Occipital lobe (tissue), 3 donors: ENCODE measurements at places on chromosomes 11 and 22. TPM values are rescaled to one million over a fixed set of nuclear protein-coding genes. Genes with fewer than 3 reads are reported as not detected.

The WNT7B gene
- total RNA-seq, result 6.6 TPM

The ZBTB16 gene
- total RNA-seq, result 9.7 TPM

The HEPHL1 gene
- not detected for total RNA-seq

The CD6 gene
- total RNA-seq, result 0.16 TPM

The FIBIN gene
- 7.8 TPM for total RNA-seq

The C11orf86 gene
- total RNA-seq, result not detected

The DRG1 gene
- 63.0 TPM for total RNA-seq

The SEPTIN3 gene
- 130 TPM for total RNA-seq

The SCGB2A2 gene
- total RNA-seq, result not detected

The POU2AF2 gene
- total RNA-seq, result not detected

The APOL1 gene
- total RNA-seq, result 1.4 TPM

The B4GALNT4 gene
- total RNA-seq, result 99.5 TPM

The KIAA1671 gene
- 5.0 TPM for total RNA-seq

The BAIAP2L2 gene
- total RNA-seq, result not detected

The LRRC10B gene
- total RNA-seq, result 3.1 TPM

The PNPLA3 gene
- 12.8 TPM for total RNA-seq

The SYT13 gene
- 219 TPM for total RNA-seq

The ARRB1 gene
- total RNA-seq, result 55.4 TPM

The SSTR3 gene
- total RNA-seq, result not detected

The NAP1L4 gene
- total RNA-seq, result 207 TPM

The CCDC86 gene
- 2.5 TPM for total RNA-seq

The OR52E8 gene
- total RNA-seq, result not detected

The TUBA8 gene
- 0.94 TPM for total RNA-seq

The NR1H3 gene
- total RNA-seq, result 8.1 TPM

The LRRC4C gene
- 90.6 TPM for total RNA-seq

The PRODH gene
- 0.94 TPM for total RNA-seq

The CYB5R2 gene
- total RNA-seq, result 1.2 TPM

The STIP1 gene
- total RNA-seq, result 69.4 TPM

The TYR gene
- not detected for total RNA-seq

The INS gene
- not detected for total RNA-seq

The DKK3 gene
- total RNA-seq, result 185 TPM

The PLAAT3 gene
- total RNA-seq, result 4.7 TPM

The SLC16A8 gene
- 0.16 TPM for total RNA-seq

The PLAAT5 gene
- 3.1 TPM for total RNA-seq

The OR8D4 gene
- total RNA-seq, result 0.47 TPM

The ATF4 gene
- 90.3 TPM for total RNA-seq

The SPINDOC gene
- 12.2 TPM for total RNA-seq

The SCARF2 gene
- 1.7 TPM for total RNA-seq

The CECR2 gene
- 4.4 TPM for total RNA-seq

The CHCHD10 gene
- 3.4 TPM for total RNA-seq

The SPDYC gene
- total RNA-seq, result not detected

The LPXN gene
- 2.7 TPM for total RNA-seq

The UBQLN3 gene
- total RNA-seq, result not detected

The WNT11 gene
- total RNA-seq, result 4.4 TPM

The CDKN1C gene
- total RNA-seq, result 34.5 TPM

The PHLDB1 gene
- total RNA-seq, result 65.8 TPM

The SCUBE2 gene
- total RNA-seq, result 4.7 TPM

The GGTLC3 gene
- total RNA-seq, result not detected

The RAB38 gene
- 0.78 TPM for total RNA-seq

The UCP3 gene
- total RNA-seq, result 0.62 TPM

The P2RX3 gene
- total RNA-seq, result not detected

The RHOD gene
- total RNA-seq, result not detected
